CD8-positive, alpha-beta T cell (primary cell): ENCODE measurements at places on chromosomes 12 and 14. TPM values are rescaled to one million over a fixed set of nuclear protein-coding genes. Genes with fewer than 3 reads are reported as not detected.

Gene RNASE2
- total RNA-seq = not detected

DNA sequence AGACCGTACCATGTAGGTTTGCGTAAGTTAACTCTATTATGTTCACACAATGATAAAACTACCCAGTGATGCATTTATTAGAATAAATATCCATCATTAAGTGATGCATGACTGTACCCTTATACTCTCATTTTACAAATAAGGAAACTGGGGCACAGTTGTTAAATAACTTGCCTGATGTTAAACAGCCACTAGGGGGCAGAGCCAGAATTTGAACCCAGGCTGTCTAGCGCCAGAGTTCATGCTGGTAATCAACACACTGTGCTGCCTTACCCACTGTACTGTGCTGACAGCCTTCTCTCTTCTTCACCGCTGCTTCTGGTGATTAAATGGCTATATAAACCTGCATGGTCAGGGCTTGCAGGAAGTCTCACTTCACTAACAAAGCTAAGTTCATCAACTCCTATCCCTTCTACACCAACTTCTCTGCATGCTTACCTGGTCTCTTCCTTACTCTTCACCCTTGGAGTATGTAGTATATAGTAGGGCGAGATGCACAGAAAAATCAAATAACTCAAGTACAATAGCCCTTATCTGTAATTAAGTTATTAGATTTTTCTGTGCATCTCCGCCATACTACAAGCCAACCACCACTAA, 43.6 kb upstream of the APPL2 start:
- peak; percentile 65 for DNase-seq

DNA sequence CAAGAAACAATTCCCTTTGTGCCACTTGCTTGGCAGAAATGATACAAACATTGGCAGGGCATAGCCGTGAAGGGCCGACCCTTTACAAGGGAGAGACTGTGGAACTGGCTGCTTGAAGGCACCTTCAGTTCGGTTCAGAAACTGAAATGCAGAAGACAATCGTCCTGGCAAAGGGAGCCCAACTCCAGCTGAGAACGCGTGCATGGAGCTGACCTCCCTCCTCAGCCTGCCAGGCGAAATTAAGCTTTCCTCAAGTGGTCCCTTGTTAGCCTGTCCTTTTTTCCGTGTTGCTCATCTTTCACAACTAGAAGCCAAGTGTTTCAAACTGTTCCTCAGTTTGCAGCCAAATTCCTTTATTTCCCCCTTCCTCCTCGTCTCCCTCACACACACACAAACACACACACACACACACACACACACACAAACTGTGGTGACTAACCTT, 8.1 kb downstream of the LGR5 start:
- DNase-seq = no peak

Gene MYL2
- total RNA-seq = not detected

Gene PRB2
- total RNA-seq = not detected

Gene PDE3A
- total RNA-seq = not detected

Gene PAPLN
- total RNA-seq = not detected

DNA sequence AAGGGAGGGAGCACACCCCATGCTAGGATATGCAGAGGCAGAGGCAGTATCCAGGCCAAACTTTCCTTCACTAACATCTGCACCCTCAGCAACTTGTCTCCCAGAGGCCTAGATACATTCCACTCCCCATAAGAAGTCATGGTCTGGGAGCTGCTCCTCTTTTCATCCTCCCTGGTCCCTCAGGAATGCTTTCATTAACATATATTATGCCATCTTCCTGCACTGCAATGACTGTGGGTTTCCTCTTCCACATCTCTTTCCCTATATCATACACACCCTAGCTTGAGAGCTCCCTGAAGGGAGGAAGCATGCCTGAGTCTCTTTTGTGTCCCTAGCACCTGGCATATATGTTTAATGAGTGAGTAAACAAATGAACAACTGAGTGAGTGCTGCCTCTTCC, 8.6 kb downstream of the DDN start:
- DNase-seq = no peak
